ENCODE measurements at places on chromosomes 12 and 14.

DNA sequence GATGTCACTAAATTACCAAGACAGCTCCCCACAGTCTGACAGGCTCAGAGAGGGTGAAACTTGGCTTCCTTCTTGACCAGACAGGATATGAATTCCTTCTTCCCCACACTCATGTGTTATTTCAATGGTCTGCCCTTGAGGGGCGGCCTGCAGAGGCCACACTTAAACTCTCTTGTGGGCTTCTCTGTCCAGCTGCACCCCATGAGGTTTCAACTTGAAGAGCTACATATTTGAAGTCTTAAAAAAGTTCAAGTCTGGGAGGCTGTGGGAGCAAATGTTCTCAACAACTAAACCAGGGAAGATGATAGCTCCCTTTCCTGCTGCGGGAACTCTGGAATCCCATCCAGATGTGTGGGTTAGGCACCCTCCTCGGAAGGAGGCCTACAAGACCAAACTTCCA is 98.3 kb downstream of the TTC7B start:
- no peak for DNase-seq

- no peak for DNase-seq
These were observed 26.1 kb upstream of the FOXN3 start for GRCh38 chr14:89443042-89443629.

DNA sequence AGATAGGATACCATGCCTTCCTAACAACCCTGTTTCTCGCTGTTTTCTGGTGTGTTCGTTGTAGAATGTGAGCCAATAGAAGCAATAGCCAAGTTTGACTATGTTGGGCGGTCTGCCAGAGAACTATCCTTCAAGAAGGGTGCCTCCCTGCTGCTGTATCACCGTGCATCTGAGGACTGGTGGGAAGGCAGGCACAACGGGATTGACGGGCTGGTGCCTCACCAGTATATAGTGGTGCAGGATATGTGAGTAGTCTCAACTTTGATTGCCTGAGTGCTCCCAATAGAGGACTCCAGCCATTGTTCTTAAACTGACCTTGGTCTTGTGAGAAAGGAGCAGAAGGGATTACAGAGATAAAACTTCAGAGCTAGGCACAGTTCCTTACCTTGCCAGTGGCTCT is 96.2 kb downstream of the KICS2 start:
- DNase-seq, result no peak

GRCh38 chr12:110545812-110546211 is 37.3 kb downstream of the PPTC7 start:
- DNase-seq, result no peak

DNA sequence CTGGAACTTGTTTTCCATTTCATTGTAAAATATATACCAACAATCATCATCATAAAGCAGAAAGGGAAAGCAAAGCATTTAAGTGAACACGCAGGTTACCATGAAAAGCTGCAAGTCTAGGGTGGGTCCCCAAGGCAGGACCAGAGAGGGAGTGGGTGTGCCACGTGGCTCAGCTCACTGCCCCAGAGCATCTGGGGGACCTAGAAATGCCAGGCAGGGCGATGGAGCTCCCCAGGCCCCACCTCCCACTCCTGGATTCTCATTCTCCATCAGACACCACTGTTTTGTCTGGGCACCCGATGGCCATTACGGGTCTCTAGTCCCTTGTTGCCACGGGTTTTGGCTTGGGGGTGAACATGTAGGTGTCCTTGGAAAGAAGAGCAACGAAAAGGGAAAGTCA is 34.7 kb downstream of the BCL11B start:
- no peak for DNase-seq

GRCh38 chr12:43291516-43291915 is 260.5 kb downstream of the ADAMTS20 start:
- DNase-seq, result no peak

GRCh38 chr12:123896767-123897166 is 75.9 kb downstream of the CCDC92 start:
- DNase-seq, result no peak

- peak; percentile 10 for DNase-seq
These were observed 61.6 kb upstream of the DAAM1 start for GRCh38 chr14:59126714-59127436.

GRCh38 chr12:130013771-130014484 is 110.1 kb upstream of the TMEM132D start:
- peak; percentile 5 for DNase-seq

DNA sequence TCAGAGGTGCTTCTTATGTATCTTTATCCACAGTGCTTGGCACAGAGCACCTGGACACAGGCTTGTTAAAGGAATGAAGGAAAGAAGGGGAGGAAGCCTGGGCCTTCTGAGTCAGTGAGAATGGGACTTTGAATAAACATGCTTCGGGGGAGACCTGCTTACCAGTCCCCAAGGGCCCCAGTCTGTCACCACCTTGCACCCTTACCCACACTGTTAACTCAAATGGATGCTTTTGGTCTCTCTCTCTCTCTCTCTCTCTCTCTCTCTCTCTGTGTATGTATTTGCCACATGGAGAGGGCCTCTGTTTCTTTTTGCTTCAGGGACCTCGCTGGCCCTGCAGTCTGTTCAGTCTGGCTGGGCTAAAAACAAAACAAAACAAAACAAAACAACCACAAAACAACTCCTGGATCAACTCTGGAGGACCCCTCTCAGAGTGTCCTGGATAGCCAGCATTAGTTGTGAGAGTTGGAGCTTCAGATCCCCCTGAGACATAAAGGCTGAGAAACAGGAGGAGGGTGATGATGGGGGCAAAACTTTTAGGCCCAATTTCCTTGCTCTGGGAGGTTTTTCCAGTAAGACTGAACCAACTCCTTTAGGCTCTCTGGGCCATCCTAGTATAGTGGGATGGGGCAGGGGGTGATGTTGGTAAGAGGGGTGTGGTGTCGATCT is 1.9 kb downstream of the KIF5A start:
- DNase-seq, result no peak

- no peak for DNase-seq
These were observed 116.0 kb downstream of the CACNA1C start for GRCh38 chr12:2168808-2169207.

Data from effector memory CD8-positive, alpha-beta T cell (primary cell).